Tongue (tissue), 3 donors: ENCODE measurements at places on chromosomes 4 and X. TPM values are rescaled to one million over a fixed set of nuclear protein-coding genes. Genes with fewer than 3 reads are reported as not detected.

GLRA2 gene
- not detected for total RNA-seq

PARM1 gene
- total RNA-seq = 29.5 TPM

MSL3 gene
- total RNA-seq = 19.9 TPM

LNX1 gene
- 10.7 TPM for total RNA-seq

CCDC120 gene
- total RNA-seq = 2.7 TPM

OTC gene
- not detected for total RNA-seq

SCFD2 gene
- total RNA-seq = 34.3 TPM

PIN4 gene
- total RNA-seq = 7.2 TPM

NWD2 gene
- 0.41 TPM for total RNA-seq

SYTL4 gene
- 7.7 TPM for total RNA-seq

DUSP21 gene
- total RNA-seq = not detected

FGG gene
- not detected for total RNA-seq

TMEM31 gene
- total RNA-seq = not detected

MAGEA2 gene
- not detected for total RNA-seq

BEX5 gene
- total RNA-seq = 0.92 TPM

TCEANC gene
- total RNA-seq = 6.5 TPM

REELD1 gene
- not detected for total RNA-seq

HMGN5 gene
- total RNA-seq = 5.0 TPM

IRAK1 gene
- total RNA-seq = 20.4 TPM

RAB41 gene
- total RNA-seq = not detected

VEGFD gene
- total RNA-seq = 12.3 TPM

RAB39B gene
- total RNA-seq = 0.51 TPM

S100P gene
- 1.7 TPM for total RNA-seq
